Spinal cord (tissue), 10 donors: ENCODE measurements at places on chromosomes 1 and 21.

GRCh38 chr1:91553177-91553591 lies 52.5 kb downstream of the CDC7 start:
- H3K4me3 ChIP-seq, result no peak overlapping the region
- no peaks in the 10 kb centered on the region for H3K27me3 ChIP-seq
- peak; percentile 25 for DNase-seq
- no peaks in the 10 kb centered on the region for H3K36me3 ChIP-seq
- H3K27ac ChIP-seq, result no peak overlapping the region

DNA sequence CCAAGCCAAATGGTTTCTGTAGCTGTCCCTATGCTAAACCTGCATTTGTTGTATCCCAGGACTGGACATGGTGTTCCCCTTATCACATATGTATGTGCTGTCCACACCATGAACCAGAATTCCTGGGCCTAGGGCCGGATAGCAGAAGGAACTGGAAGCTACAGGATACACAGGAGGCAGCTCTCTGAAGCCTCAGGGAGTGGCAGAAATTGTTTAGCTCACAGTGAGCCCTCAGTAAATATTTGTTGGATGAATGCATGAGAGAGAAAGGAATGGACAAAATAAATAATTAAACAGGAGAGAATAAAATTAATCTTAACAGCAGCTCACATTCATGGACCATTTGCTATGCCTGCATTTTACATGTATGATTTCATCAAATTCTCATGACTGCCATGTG lies 2.1 kb downstream of the NIPAL3 start:
- no peak for DNase-seq
- no peak overlapping the region for H3K4me3 ChIP-seq
- H3K27me3 ChIP-seq, result peaks cover 4% of the 10 kb centered on the region
- peaks cover 35% of the 10 kb centered on the region for H3K4me1 ChIP-seq
- H3K27ac ChIP-seq, result no peak overlapping the region
- peaks cover 9% of the 10 kb centered on the region for H3K36me3 ChIP-seq

DNA sequence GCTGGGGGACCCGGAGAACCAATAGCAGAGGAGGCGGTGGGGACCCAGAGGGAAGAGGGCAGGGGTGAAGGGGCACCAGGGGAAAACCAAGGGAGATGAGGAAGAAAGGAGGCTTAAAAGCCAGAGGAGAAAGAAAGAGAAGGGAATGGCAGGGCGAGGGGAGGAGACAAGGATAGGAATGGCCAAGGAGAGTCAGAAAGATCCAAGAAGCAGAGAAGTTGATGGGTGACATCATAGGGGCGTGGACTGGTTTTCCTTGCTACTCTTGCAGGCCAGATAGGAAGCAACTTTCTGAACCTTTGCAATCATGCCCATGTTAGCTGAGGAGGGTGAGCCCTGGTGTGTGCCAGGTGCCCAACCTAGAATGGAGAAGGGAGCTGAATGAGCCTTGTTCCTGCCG lies 5.4 kb downstream of the NPR1 start:
- H3K4me3 ChIP-seq, result no peak overlapping the region
- no peak for DNase-seq
- H3K27ac ChIP-seq, result no peak overlapping the region
- peaks cover 8% of the 10 kb centered on the region for H3K4me1 ChIP-seq
- H3K27me3 ChIP-seq, result peaks cover 28% of the 10 kb centered on the region
- H3K36me3 ChIP-seq, result no peaks in the 10 kb centered on the region

GRCh38 chr1:26542771-26543451 lies 13.3 kb downstream of the RPS6KA1 start:
- DNase-seq, result no peak
- no peak overlapping the region for H3K4me3 ChIP-seq
- H3K36me3 ChIP-seq, result peaks cover 12% of the 10 kb centered on the region
- H3K27ac ChIP-seq, result peak overlapping the region; percentile 52

- no peaks in the 10 kb centered on the region for H3K36me3 ChIP-seq
- peaks cover 12% of the 10 kb centered on the region for H3K4me1 ChIP-seq
- DNase-seq, result peak; percentile 91
- no peaks in the 10 kb centered on the region for H3K27me3 ChIP-seq
- H3K27ac ChIP-seq, result no peak overlapping the region
- H3K4me3 ChIP-seq, result no peak overlapping the region
Observed at GRCh38 chr1:205325334-205325884, 3.9 kb upstream of the NUAK2 start.

DNA sequence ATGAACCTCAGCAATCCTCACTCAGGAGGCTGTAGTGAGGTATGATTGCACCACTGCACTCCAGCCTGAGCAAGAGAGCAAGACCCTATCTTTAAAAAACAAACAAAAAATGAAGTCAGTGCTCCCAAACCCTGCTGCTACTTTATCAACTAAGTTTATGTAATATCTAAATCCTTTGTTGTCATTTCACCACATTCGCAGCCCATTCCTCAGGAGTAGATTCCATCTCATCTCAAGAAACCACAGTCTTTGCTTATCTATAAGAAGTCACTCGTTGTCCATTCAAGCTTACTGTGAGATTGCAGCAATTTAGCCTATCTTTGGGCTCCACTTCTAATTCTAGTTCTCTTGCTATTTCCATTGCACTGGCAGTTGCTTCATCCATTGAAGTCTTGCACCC lies 44.3 kb upstream of the RGL1 start:
- no peaks in the 10 kb centered on the region for H3K27me3 ChIP-seq
- no peaks in the 10 kb centered on the region for H3K36me3 ChIP-seq
- H3K4me3 ChIP-seq, result no peak overlapping the region
- DNase-seq, result no peak
- H3K27ac ChIP-seq, result no peak overlapping the region
- H3K4me1 ChIP-seq, result no peaks in the 10 kb centered on the region

- H3K36me3 ChIP-seq, result no peaks in the 10 kb centered on the region
- no peak overlapping the region for H3K4me3 ChIP-seq
- H3K27ac ChIP-seq, result no peak overlapping the region
- no peak for DNase-seq
- no peaks in the 10 kb centered on the region for H3K4me1 ChIP-seq
Observed at GRCh38 chr1:240608707-240609106, 3.2 kb downstream of the GREM2 start.

DNA sequence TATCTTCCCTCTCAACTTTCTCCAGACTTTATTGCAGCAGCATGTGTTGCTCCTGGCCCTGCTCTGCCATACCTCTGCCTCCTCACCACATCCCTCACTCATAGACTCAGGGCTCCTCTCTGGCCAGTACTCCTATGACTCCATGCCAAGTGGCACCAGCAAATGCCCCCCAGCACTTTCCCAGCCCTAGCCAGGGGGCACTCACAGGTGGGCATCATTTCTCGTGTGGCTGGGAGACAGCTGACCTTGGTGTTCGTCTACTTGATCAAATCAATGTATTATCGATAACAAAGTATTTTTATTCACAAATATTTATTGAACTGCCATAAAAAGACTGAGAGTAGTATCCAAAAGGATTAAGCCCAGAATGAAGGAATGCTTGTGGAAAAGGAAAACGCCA lies 418.2 kb downstream of the FAM72C start:
- no peak for DNase-seq
- no peaks in the 10 kb centered on the region for H3K27me3 ChIP-seq
- no peak overlapping the region for H3K27ac ChIP-seq
- H3K4me3 ChIP-seq, result no peak overlapping the region
- H3K4me1 ChIP-seq, result no peaks in the 10 kb centered on the region
- H3K36me3 ChIP-seq, result no peaks in the 10 kb centered on the region

DNA sequence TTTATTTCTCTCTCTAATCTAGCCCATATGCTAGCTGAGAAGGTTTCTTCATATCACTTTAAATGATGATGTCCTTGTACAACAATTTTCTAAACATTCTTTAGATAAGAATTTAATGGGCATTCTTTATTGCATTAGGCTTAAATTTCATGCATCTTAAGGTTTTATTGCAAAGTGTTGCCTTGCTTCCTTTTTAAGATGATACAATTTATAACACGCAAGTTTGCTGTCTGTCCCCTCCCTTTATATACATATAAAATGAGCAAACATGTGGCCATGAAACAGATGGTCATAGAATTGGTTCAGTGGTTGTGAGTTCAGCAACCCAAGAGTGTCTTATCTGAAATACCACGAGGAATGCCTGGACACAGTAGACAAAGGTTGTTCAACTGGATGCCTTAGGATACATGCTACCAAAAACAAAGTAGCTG lies 12.1 kb downstream of the NBPF3 start:
- no peaks in the 10 kb centered on the region for H3K27me3 ChIP-seq
- no peaks in the 10 kb centered on the region for H3K4me1 ChIP-seq

GRCh38 chr1:207031632-207032264 lies 808 bp downstream of the C1orf116 start:
- no peaks in the 10 kb centered on the region for H3K36me3 ChIP-seq
- no peak overlapping the region for H3K4me3 ChIP-seq
- no peak for DNase-seq
- H3K27ac ChIP-seq, result no peak overlapping the region

- no peak for DNase-seq
- H3K36me3 ChIP-seq, result peaks cover 77% of the 10 kb centered on the region
- no peak overlapping the region for H3K4me3 ChIP-seq
Observed at GRCh38 chr1:3736131-3736561, 16.1 kb upstream of the CCDC27 start.

DNA sequence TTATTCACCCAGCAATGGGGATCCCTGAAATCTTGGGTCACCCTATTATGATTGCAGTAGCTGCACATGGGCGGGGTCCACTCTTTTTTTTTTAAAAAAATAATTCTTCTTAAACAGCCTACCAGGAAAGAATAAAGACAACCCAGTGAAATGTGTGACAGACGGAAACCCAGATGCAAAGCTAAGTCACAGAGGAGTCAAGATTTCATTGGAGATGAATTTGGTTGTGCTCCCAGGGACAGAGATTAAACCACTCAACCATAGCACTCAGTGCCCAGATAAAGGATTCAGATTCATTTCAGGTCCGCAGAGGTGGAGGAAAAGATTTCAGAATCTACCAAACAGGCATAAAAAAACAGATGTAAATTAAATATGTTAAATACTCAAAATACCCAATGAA lies 583.5 kb upstream of the ZP4 start:
- H3K4me3 ChIP-seq, result no peak overlapping the region
- DNase-seq, result no peak
